Effector CD8-positive, alpha-beta T cell (primary cell): ENCODE measurements at places on chromosomes 6 and 20.

DNA sequence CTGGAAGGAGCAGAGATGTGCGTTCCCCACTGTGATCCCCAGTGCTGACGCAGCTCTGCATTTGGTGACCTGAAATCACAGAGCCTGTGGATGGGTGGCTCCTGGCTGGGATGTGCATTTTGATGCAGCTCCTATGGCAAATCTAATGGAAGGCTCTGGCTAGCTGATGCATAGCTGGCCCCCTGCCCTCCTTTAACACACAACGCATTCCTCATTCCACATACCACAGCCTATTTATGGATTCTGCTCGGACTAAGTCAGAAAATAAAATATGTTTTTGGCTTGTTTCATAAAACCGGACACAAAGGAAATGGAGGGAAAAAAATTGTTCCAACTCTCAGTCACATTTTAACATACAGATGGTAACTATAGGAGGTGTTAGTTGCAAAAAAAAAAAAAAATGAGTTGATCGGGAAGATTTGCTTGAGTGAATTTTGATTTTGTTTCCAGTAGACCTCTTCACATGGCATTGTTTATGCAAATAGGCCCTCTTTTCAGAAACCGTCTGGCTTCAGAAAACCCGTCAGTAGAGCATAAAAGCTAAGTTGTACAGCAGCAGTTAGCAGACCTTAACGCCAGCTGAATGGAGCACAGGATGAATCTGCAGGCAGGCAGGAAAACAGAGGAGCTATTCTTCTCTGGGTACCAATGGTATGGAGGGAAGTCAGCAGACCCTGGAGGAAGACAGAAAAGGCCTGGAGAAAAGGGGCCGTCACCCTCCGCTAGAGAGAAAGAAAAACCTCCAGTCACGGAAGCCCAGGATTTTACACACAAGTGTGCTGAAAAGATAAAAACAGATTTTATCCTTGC, 215.4 kb downstream of the HDGFL1 start:
- DNase-seq: no peak

- no peak for DNase-seq
These were observed 135.1 kb downstream of the EDN3 start for GRCh38 chr20:59435518-59435917.

- DNase-seq: no peak
These were observed 318.3 kb downstream of the HACE1 start for GRCh38 chr6:104541411-104541810.

GRCh38 chr6:103122766-103123601, 1729.5 kb downstream of the GRIK2 start:
- no peak for DNase-seq

- no peak for DNase-seq
These were observed 8.1 kb upstream of the CCN5 start for GRCh38 chr20:44707018-44707579.

- no peak for DNase-seq
These were observed 1.8 kb downstream of the FOXO3 start for GRCh38 chr6:108562503-108562993.
